ENCODE measurements at places on chromosomes 12 and 14.
A peak's percentile ranks its signal among the peaks of the same experiment; 100 is the strongest.

DNA sequence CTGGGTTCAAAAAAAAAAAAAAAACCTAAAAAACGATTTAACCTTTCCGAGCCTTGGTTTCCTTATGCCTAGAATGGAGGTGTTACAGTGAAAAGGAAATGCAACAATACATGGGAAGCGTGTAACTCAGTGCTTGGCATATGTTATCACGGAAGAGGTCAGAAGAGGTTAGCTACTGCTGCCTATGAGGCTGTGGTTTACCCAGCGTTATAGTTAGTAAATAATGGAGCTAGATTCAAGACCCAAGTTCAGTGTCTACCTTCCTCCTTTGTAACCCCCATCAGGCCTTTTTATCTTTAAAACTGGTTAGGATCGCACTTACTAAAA lies 839 bp downstream of the IFT43 start:
- no peak for DNase-seq

DNA sequence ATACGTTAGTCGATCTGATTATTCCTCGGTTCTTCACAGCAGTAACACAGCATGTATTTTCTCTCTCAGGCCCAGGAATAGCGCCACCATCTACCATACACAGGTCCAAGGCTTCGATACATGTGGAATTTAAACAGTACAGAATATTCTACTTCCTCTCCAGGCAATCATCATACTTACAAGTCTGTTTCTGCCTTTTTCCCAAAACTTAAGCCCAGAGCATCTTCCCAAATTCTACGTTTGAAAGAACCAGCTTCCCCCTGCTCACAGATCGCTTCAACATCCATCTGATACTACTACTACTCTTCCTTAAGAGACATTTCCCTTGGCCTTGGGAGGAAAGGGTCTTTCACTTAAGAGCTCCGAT lies 626 bp downstream of the TXNDC16 start:
- DNase-seq = peak; percentile 72

DNA sequence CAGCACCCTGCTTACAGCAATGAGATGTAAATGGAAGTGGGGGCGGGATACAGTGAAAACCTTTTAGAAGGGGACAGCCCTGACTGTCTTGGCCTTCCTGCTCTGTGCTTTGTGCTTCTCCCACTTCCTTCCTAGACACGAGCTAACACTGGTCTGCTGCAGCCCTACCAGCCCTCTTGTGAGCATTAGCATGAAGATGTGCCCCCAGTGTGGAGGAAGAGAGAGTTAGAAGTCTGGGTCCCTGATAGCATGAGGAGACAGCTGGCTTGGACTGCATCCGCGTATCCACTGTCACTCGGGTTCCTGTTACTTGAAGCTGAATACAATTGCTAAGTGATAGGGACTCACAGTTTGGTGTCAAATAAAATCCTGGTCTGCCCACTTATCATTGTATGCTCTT lies 248.1 kb upstream of the SOX5 start:
- DNase-seq = no peak

DNA sequence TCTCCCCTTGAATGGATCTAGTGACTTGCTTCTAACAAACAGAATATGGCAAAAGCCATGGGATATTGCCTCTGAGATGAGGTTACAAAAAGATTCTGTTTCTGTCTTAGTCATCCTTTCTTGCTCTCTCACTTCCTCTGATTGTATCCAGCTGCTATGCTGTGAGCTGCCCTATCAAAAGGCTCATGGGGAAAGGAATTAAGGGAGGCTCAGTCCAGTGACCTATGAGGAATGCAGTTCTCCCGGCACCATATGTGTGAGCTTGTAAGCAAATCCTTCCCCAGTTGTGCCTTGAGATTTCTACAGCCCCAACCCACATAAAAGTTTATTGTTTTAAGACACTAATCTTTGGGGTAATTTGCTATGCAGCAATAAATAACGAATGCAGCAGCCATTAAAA lies 183.1 kb downstream of the KLHL28 start:
- no peak for DNase-seq

DNA sequence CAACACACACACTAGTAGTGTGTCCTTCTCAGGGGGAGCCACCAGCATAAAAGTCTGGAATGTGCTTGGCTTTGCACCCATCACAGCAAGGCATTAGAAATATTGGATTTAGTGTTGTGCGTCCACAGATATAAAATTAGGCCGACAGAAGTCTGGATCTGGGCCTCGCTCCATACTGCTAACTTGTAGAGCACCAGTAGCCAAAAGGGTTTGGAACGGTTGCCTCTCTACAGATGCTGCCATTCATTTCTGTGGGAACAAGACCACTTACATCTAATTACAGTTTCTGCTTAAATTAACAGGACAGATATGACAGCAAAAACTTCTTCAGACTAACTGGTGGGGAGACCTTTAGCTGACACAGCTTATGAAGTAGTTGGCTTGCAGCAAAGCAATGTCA lies 94.2 kb downstream of the EXOC5 start:
- no peak for DNase-seq

- no peak for DNase-seq
Observed at GRCh38 chr12:63747553-63747952, 32.2 kb upstream of the RXYLT1 start.

- no peak for DNase-seq
Observed at GRCh38 chr12:31897781-31898503, 61.3 kb upstream of the RESF1 start.

Data from osteoblast (primary cell).